ENCODE measurements at places on chromosomes 12 and 14.

GRCh38 chr14:99173086-99173485, 98.9 kb downstream of the BCL11B start:
- DNase-seq, result no peak

DNA sequence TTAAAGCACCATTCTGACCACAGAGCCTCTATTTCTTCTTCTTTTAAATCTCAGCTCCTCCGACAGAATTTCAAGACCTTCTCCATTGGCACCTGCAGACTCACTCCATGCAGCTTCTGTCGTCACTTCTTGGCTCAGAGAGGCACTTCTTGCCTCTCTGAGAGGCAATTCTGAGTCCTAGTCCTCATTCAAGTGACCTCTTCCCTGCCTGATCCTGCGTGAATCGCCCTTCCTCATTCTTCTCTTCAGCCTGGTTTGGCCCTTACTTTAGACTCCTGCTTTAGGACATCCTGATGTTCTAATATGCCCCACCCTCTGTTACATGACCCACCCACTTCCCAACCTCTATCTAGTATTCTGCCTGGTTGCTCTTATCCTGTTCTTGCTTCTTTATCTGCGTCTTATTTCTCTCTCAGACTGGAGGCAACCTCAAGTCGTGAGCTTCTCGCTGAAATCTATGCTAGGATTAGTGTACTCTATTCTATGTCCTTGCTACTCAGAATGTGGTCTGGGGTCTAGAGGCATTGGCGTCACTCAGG, 55.6 kb upstream of the CISTR start:
- DNase-seq, result no peak

DNA sequence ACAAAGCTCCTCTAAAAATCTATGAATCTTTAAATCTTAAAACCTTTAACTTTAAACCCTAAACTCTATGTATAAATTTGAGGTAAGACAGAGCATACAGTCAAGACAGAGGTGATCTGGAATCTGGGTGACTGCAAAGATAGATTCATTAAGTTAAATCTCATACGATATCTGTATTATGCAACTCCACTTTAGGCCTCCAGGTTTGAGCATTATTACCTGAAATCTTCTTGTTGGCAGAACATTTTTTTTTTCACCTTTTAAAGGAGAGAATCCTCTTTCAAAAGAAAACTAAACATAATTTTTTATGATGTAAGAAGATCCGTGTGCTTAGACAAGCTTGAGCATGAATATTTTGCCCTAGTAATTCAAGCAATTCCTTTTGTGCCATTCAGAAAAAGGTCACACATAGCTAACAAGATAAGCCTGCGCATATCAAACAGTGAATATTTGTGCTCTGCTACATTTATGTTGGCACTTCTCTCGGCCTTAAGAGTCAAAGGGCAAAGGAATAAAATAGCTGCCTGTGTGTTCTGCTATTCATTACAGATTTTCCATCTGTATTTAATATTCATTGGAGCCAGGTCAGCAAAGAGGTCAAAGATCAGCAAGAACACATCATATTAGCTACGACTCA, 163.3 kb downstream of the TMTC3 start:
- DNase-seq, result no peak

DNA sequence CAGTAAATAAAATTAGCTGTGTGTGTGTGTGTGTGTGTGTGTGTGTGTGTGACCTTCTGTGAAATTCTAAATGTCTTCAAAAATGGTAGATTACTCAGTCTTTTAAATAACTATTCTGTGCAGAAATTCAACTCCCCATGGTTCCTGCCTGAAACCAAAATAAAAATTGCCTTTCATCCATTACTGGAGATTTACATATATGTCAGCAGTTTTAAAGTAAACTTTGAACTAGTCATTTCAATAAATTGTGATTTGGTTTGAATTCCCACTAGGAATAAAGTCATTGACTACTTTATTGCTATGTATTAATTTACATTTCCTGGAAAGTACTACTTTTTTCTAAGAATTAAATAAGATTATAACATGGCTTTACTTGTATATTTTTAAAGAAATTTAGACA, 5.3 kb downstream of the ELK3 start:
- DNase-seq, result no peak

DNA sequence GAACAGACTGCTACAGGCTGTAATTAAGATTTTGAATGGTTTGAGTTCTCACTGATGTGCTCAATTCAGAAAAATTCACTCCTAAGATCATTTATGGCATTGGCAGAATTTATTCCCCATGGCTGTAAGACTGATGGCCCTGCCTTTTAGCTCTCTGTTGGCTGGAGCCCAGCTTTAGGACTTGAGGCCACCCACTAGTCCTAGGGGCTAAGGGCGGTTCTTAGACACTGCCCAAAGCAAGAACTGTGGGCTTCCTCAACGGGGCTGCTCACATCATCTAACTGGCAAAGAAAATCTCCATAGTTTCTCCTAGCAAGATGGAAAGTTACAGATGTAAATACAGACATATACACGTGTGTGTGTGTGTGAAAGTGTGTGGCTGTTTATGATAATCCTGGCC, 3.4 kb upstream of the CCER1 start:
- no peak for DNase-seq

- DNase-seq, result no peak
Measured at GRCh38 chr14:36224176-36224575, 47.7 kb upstream of the PTCSC3 start.

- peak; percentile 60 for DNase-seq
Measured at GRCh38 chr14:104650057-104650980, 39.1 kb upstream of the INF2 start.

GRCh38 chr14:53796734-53797133, 159.9 kb downstream of the BMP4 start:
- no peak for DNase-seq

DNA sequence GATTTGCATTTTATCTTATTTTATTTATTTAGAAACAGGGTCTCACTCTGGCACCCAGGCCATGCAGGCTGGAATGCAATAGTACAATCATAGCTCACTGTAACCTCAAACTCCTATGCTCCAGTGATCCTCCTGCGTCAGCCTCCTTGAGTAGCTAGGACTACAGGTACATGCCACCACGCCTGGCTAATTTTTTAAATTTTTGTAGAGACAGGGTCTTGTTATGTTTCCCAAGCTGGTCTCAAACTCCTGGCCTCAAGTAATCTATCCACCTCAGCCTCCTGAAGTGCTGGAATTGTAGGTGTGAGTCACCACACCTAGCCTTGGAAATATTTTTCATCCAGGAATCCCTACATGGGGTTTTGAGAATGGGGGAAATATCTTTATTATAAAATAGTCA, 84.6 kb downstream of the MAPKAPK5 start:
- no peak for DNase-seq

DNA sequence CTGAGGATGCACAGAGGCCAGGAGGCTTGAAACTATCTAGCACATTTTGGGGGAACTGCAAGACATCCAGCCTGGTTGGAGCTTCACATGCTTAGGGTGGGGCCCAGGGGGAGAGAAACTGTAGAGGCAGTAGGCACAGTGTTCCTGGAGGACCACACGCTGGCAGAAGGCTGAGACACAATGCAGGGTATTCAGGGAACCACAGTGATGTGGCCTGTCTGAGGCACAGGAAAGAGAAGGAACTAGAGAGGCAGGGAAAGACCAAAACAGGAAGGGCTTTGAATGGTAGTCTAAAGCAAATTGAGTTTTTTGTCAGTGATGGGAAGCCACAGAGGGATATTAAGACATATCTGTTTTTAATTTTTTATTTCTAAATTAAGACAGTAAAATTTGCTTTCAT, 100.2 kb upstream of the PRICKLE1 start:
- no peak for DNase-seq

DNA sequence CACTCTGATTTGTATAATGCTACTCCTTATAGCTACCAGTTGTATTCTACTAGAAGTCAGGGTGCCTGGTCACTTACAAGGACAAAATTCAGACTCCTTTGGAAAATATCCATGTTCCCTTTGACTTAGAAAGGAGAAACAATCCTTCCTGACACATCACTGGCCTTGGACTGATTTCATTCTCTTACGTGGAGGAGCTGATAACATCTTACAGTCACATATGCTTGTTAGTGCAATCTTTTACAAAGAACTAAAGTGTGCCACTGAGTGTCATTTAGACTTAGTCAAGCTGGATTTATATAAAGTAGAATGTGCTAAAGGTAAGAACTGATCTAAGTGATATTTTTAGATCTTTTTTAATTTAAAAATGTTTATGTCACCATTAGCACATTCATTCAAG, 131.0 kb upstream of the TMTC2 start:
- no peak for DNase-seq

DNA sequence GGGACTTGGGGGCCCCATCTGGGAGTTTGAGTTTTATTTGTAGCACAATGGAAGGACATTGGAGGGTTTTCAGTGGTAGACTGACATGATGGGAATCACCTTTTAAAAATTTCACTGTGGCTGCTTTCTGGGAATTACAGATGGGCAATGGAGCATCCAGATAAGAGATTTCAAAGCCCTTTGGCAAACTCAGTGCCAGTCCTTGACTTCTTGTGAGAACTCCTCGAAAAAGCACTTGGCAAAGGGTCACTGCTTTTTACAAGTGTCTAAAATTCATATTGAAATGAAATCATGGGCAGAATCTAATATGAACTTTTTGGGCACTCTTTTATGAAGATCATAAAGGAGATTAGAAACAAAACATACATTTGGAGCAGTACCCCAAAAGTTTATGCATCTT, 34.3 kb upstream of the IGF1 start:
- DNase-seq, result no peak

GRCh38 chr14:21023174-21023573, 1.7 kb downstream of the NDRG2 start:
- DNase-seq, result no peak

DNA sequence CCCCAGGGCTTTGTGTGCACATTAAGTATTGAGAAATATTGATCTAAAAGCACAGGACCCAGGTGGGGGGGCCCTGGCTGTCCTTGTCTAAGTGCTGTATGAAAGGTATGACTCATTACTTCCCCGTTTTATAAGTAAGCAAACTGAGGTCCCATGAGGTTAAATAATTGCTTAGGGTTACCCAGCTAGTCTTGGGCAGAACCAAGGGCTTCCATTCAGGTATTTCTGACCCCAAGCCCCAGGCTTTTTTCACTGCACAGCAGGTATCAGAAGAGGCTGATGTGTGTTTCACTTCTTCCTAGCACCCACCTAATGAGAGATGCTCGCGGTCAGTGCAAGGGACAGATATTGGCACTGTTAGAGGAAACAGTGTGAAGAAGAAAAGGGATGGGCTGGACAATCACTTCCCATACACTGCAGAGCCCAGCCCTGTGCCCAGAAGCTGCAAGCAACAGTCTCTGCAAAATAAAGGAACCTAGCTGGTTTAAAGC, 4.7 kb upstream of the TC2N start:
- peak; percentile 36 for DNase-seq
